Cardiac muscle cell (in vitro differentiated cells and primary cell): ENCODE measurements at places on chromosomes 7 and 10.

DNA sequence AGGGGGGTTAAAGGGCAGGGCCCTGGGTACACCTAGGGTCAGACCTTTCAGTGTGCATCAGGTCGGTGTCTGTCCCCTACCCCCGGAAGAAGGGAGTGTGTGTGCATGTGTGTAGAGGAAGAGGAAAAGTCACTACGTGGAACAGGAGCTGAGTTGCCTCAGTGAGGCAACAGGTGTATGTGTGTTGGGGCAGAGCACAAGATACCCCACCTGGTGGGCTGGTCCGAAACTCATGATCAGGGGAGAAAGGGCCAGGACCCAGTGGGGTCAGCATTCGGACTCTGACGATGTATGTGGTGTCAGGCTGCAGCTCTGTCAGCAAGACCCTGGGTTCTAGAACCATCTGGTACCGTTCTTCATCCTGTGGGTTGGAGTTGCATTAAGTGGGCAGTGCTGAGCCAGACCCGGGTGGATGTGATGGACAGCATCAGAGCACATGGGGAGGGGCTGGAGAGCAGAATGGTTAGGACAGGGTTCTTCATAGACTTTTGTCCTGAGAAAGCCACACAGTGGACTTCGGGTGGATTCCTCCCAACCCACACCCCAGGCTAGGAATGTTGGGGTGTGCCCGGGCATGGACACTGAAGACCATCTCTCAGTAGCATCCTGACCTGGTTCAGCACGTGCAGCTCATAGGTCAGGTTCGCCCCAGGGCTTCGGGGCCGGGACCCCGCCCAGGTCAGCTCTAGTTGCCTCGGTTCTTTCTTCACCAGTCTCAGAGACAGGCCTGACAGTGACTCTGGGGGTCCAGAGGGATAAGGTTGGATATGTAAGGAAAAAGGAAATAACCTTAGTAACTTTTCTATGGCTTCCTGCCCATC, 10.7 kb downstream of the EPHA1 start:
- H3K4me3 ChIP-seq = no peak overlapping the region
- no peaks in the 10 kb centered on the region for H3K27me3 ChIP-seq
- no peaks in the 10 kb centered on the region for H3K36me3 ChIP-seq
- no peak for DNase-seq

DNA sequence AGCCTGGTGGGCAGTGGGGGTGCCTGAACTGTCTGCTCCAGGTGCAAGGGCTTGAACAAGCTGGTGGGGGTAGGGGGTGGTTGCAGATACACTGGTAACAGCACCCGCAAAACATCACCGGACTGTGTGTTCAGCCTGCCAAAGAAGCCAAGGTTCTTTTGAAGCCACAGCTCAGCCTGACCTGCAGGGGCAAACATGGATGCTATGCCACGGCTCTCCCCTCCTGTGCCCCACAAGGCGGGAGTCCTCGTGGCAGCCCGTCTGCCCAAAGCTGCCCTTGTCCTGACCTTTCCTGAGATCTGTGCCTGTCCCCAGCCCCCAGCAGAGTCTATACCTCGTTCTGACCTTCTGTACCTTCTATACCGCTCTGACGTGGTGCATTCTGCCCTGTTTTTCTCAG, 285.7 kb downstream of the GLRX3 start:
- no peaks in the 10 kb centered on the region for H3K27me3 ChIP-seq
- H3K4me3 ChIP-seq = no peak overlapping the region
- DNase-seq = no peak
- H3K27ac ChIP-seq = no peak overlapping the region
- no peaks in the 10 kb centered on the region for H3K4me1 ChIP-seq

- H3K4me3 ChIP-seq = peak overlapping the region; percentile 88
- peak overlapping the region; percentile 3 for H3K27ac ChIP-seq
- H3K4me1 ChIP-seq = peaks cover 17% of the 10 kb centered on the region
- H3K27me3 ChIP-seq = no peaks in the 10 kb centered on the region
Observed at GRCh38 chr10:122373721-122374120, 787 bp upstream of the PLEKHA1 start.

DNA sequence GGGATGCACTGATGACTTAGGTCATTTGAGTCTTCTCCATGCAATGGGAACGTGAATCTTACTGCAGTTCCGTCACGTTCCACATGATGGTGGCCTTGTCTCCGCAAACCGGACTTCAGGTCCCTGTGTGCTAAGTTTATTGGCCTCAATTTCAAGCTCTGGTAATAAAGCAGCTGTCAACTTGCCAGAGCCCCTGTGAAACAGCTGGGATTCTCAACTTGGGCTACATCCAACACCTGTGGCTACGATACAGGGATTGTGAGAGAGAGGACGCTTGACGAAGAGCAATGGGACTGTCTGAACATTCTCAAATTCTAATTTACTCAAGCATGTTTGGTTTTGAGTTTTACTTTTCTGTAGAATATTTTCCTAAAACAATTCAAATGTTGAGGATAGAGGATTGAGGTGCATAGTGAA, 174.2 kb downstream of the PTN start:
- H3K27me3 ChIP-seq = no peaks in the 10 kb centered on the region
- H3K4me3 ChIP-seq = no peak overlapping the region
- H3K27ac ChIP-seq = no peak overlapping the region
- DNase-seq = peak; percentile 82
- no peaks in the 10 kb centered on the region for H3K36me3 ChIP-seq
